ENCODE measurements at places on chromosomes 11 and 22.

DNA sequence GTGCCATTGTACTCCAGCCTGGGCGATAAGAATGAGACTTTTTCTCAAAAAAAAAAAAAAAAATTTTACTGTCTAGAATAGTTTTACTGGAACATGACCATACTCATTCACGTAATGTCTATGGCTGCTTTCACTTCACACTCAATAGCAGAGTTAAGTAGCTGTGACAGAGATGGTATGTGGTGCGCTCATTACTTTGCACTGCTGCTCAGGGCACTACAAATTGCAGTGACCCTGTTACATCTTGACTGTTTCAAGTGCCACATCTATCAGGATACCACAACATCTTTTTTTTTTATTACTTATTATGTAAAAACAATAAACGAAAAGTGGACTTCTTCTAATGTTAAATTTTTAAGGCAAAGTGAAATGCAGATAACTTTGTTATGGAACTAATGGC lies 110.3 kb downstream of the ARHGAP20 start:
- no peak for DNase-seq

GRCh38 chr11:134999590-134999989 lies 587.5 kb upstream of the B3GAT1 start:
- no peak for DNase-seq

GRCh38 chr11:9251311-9251710 lies 13.8 kb downstream of the DENND5A start:
- DNase-seq = no peak

DNA sequence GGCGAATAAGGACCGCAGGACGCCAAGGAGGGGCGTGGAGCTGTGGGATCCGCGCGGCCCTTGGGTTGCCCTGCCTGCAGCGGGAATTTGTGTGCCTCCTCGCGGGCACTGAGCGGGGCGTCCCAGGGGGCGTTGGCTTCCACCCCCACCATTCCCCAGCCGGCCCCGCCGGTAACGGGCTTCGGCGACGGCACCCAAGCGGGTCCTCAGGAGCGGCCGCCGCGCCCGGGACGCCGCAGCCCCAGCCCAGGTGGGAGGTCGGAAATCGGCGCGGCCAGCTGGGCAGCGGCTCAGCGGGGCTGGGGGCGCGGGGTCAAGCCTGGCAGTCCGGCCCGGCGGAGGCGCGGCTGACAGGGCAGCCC lies 320 bp downstream of the CLTCL1 start:
- no peak for DNase-seq

DNA sequence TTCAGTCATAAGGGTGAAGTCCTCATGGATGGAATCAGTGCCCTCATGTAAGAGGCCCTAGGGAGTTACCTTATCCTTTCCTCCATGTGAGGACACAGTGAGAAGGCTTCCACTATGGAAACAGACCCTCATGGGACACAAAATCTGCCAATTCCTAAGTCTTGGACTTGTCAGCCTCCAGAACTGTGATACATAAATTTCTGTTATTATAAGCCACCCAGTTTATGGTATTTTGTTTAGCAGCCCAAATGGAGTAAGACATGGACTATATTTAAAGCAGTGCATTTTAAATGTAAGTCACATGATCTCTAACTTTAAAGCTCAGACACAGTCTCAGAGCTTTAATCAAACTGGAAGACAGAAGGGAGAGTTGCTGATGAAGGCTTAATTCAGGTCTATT lies 619.8 kb upstream of the CHORDC1 start:
- DNase-seq = no peak

DNA sequence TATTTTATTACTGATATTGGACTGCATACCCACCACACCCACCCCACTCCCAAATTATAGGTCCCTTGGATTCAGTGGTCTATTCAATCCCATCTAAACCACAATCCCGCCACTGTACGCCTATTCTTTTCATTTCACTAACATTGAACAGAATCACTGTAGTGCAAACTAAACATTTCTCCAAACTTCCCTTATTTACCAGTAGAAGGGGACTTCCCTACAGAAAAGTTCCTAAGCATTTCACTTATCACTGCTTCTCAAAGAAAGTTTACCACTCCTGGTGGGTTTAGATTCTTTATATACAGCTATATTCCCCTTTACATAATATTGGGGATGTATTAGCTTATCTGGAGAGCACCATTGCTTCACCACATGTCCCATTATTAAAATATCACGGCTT lies 29.3 kb downstream of the OR8B12 start:
- DNase-seq = no peak

GRCh38 chr11:6219359-6219758 lies 14.0 kb downstream of the C11orf42 start:
- no peak for DNase-seq

DNA sequence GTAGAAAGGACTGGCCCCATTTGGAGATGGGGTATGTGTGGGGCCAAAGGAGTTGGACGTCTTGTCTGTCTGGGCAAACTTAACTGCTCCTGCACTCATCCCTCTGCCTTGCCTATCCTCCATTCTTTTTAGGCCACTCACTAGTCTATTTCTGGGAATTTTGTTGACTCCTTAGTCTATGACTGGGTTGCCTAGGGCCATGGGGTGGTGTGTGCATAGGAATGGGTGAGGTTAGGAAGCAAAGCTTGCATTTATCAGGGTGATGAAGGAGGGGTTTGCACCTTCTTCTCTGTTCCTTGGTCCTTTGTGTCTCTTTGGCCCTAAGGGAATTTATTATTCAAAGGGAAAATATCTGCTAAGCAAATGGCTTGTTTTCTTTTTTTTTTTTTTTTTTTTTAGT lies 80.9 kb upstream of the OR9Q1 start:
- DNase-seq = no peak

DNA sequence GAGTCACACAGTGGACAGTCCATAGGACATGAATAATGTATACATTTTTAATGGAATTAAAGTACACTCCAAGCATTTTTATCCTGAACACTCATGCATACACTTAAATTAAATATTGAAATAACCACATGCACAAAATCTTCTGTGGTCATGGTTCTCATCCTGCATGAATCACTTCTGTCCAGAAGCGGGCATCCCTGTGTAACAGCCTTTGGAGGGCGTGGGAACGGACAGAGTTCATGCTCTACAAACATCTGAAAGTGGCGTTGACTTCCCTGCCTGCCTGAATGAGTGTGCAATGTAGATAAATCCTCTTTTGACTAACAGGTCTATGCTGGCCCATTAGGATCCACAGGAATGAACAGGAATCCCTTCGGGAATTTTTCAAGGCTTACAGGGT lies 780.2 kb downstream of the BRD1 start:
- no peak for DNase-seq

DNA sequence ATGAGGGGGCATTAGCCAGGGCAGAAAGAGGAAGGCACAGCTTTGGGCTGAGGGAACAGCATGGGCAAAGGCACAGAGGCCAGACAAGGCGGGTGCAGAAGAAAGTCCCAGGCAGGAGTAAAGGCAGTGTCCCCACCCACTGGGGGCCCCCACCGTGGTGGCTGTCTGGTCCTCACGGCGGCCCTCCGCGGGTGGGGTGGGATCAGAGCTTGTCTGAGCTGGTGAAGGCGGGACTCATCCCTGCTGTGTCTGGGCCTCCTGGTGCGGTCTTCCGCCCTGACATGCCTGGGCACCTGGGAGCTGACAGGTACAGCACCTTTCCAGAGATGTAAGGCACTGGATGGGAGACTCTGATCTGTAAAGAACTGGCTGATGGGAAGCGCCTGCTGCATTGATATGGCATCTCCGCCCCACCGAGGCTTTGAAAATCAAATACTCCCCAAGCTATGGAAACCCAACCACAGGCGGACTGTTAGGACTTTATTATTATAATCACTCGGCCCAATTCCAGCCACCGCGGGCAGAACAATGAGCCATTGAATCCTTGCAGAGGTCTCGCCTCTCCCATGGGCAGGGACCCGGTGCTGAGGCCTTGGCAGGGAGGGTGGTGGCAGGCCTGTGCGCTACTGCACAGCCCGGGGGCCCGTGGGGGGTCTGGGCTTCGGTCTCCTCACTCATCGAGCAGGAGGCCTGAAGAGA lies 14.2 kb upstream of the GNB1L start:
- DNase-seq = no peak

- DNase-seq = peak; percentile 74
Measured at GRCh38 chr22:26589845-26590736, at the start of gene TPST2. Gene TPST2 (minus strand): TSS chr22:26590132. CDS start chr22:26541630, 48,502 bp downstream.

GRCh38 chr22:41695211-41695610 lies 4.1 kb upstream of the MEI1 start:
- no peak for DNase-seq

DNA sequence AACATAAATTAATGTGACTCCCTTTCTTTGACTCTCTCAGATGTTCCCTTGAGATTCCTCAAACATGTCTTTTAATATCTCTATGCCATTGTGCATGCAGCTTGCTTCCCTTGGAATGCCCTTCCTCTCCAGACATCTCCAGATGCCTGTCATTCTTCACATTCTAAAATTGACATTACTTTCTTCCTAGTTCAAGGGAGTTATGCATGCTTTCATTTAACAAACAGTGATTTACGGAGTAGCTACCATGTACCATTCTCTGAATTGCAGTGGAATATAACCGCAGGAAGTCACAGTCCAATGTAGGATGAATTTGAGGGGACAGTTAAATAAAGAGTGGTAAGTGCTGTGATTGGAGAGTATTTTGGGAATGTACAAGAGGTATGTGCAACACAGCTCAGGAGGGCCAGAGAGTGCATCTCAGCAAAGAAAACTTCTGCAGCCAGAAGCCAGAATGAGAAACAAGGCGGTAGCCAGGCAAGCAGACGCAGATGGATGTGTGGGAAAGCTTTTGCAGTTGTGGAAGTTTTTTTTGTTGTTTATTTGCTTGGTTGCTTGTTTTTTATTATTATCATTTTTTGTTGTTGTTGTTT lies 18.7 kb downstream of the MMP10 start:
- no peak for DNase-seq

- DNase-seq = no peak
Measured at GRCh38 chr22:22113701-22114100, 130.9 kb upstream of the VPREB1 start.

DNA sequence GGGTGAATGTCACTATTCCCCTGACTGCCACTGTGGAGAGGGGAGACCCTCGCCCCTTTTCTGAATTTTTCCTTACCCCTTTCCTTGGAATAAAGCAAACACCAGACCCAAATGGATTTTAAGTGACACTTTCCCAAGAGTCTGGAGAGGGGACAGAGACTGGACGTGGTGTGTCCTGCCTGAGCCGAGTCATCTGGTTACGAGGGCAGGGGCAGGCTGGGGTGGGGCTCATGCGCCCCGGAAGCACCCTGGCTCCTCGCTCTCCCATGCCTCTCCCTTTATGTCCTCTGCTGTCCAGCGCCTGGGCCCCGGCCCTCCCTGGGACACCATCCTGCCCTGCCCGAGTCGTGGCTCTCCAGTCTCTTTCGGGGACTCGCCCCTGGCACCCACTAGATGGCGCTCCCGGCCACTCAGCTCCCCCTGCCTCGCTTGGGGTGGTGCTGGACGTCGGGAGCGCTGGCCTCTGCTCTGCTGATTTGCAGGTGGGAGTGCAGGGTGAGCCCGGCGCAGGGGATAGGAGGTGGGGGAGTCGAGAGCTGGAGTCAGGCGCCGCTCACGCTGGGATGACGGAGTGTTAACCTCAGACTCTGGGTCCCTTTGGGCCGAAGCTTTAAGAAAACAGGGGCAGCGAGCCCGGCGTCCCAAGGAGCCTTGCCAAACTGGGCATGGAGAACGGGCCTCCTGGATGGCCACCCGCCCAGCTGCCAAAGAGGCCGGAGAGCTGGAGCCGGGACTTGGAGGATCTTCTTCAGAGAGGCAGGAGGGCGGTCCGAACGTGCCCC lies 89.8 kb downstream of the RPS6KA4 start:
- DNase-seq = peak; percentile 52

- DNase-seq = no peak
Measured at GRCh38 chr11:76771446-76772099, 11.6 kb upstream of the TSKU start.

- DNase-seq = no peak
Measured at GRCh38 chr11:130858215-130858614, 58.1 kb downstream of the SNX19 start.

DNA sequence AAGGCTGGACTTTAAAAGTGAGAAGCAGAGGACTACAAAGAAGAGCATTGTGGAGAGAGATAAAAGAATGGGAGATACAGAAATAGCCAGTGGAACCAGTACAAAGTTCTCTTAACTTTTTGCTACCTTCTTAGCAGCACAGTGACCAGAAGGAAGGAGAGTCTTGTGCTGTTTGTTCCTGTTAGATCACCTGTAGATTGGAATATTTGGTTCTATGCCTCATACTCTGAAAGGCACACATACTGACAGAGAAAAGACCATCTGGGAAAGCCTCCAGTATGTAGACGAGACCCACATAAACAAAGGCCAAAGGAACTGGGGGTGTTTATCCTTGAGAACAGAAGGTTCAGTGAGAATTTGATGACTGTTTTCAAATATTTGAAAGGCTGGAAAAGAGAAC lies 18.7 kb downstream of the RNF141 start:
- DNase-seq = no peak

DNA sequence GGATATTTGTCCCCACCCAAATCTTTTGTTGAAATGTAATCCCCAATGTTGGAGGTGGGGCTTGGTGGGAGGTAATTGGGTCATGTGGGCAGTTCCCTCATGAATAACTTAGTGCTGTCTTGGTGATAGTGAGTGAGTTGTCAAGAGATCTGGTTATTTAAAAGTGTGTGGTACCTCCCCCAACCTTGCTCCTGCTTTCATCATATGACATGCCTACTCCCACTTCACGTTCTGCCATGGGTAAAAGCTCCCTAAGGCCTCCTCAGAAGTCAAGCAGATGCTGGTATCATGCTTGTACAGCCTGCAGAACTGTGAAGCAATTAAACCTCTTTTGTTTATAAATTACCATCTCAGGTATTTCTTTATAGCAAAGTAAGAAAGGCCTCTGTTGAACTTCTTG lies 30.6 kb downstream of the AAMDC start:
- DNase-seq = no peak

- DNase-seq = no peak
Measured at GRCh38 chr22:37101311-37102066, 8.0 kb downstream of the TMPRSS6 start.

- no peak for DNase-seq
Measured at GRCh38 chr11:106697058-106697457, 321.2 kb downstream of the GUCY1A2 start.

DNA sequence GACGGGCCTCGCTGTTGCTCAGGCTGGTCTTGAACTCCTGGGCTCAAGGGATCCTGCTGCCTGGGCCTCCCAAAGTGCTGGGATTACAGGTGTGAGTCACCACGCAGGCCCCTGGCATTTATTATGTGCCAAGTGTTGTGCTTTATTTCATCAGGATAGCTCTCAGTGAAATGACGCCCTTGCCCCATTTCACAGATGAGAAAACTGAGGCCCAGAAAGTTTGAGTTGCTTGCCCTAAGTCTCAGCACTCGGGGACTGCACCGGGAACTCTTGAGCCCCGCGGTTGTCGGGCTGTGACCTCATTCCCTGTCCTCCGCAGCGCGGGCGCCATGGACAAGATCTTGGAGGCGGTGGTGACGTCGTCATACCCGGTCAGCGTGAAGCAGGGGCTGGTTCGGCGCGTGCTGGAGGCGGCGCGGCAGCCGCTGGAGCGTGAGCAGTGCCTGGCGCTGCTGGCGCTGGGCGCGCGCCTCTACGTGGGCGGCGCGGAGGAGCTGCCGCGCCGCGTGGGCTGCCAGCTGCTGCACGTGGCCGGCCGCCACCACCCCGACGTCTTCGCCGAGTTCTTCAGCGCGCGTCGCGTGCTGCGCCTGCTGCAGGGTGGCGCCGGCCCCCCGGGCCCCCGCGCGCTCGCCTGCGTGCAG lies 7.3 kb downstream of the USP35 start:
- DNase-seq = no peak
